ENCODE measurements at places on chromosomes 16 and 17.

DNA sequence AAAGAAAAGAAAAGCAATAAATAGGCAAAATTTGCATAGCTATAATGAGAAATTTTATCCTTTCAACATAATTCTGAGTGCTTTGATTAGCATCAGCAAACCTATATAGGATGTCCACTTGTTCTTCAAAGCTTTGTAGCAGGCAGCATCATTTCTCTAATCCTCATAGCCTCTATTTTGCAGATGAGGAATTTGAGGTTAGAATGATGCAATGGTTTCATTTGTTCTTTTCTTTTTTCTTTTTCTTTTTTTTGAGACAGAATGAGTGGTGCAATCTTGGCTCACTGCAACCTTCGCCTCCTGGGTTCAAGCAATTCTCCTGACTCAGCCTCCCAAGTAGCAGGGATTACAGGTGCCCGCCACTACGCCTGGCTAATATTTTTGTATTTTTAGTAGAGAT is 594.4 kb downstream of the TOX3 start:
- DNase-seq, result no peak

GRCh38 chr17:72657467-72658317 is 434.8 kb downstream of the SLC39A11 start:
- DNase-seq, result no peak

DNA sequence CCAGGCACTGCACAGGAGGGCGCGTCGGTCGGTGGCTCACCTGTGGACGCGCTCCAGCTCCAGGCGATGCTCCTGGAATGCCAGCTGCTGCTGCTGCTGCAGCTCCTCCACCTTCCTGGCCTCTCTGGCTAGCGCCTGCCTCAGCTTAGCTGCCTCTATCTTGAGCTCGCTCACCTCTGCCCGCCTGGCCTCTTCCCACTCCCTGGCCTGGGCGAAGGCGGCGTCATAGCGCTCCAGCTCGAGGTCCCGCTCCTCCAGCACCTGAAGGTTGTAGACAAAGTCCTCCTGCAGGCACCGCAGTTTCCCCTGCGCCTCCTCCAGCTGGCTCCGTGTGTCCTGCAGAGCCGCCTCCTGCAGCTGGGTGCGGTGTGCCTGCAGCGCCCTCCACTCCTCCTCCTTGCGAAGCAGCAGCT is 11.1 kb downstream of the CCDC57 start:
- no peak for DNase-seq

GRCh38 chr17:29959658-29960337 is 18.4 kb downstream of the EFCAB5 start:
- DNase-seq, result no peak

GRCh38 chr17:4270736-4271135 is 7.0 kb upstream of the ANKFY1 start:
- DNase-seq, result no peak

GRCh38 chr17:15470536-15470935 is 3.1 kb upstream of the CDRT4 start:
- DNase-seq, result no peak

- DNase-seq, result no peak
Observed at GRCh38 chr17:73949903-73950592, 253.4 kb upstream of the RPL38 start.

DNA sequence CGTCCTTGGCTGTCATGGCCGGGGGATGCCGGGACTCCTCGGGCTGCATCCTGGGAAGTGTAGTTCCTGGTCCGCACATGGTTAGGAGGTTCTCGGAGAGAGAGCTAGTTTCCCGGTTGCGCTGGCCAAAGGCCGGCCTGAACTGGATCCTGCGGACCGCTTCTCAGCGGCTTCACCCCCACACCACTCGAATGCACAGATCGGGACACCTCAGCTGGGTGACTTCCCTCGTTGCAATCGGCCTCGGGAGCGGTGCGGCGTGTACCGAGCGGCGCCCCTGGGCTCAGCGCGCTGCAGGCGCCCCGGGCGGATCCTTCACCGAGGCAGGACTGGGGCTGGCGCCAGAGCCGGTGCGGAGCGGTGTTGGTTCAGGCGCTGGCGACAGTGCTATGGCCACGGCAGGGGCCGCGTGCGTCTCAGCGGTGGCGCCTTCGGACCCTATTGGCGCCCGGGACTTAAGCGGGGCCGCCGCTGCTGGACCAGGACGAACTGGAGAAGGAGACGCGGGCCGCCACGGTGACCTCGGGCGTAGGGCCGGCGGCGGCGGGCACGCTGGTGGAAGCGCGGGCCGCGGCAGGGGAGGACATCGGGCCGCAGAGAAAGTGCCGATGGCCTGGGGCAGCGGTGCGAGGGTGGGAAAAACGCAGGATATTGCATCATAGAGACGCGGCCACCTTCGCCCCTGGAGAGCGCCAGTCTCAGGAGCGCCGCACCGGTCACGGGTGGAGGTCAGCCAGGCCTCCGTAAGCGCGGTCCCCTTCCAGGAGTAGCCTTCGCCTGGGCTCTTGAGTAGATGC is 11.4 kb downstream of the ZNF629 start:
- DNase-seq, result no peak

DNA sequence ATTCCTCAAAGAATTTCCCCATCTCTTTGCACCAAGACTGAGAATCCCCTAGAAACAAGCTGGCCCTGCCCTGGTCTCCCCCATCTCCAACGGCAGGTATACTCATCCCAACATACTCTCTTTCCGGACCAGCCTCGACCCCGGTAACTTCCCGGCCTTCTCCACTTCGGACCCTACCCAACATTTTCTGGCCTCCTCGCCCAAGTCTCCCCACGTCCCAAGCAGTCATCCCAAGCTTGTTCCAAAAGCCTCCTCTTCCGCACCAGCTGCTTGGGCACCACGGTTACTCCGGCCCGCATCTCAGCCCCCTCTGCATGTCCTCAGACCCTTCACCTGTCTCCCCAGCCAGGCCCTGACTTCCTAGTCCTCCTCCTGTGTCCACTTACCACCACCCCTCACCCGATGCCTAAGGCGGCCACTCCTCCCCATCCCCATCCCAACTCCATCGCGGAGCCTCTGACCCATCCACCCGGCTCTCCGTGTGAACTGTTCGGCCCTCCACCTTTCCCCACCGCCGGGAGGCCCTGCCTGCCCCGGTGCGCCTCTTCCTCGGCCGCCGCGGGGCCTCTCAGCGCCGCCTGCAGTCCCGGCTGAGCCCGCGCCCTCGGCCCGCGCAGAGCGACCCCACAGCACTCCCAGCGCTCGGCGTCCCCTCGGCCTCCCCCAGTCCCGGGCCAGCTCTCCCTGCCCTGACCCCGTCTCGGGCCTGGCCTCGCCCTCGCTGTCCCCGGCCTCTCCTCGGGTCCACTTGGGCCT is 994 bp downstream of the PITPNA start:
- no peak for DNase-seq

DNA sequence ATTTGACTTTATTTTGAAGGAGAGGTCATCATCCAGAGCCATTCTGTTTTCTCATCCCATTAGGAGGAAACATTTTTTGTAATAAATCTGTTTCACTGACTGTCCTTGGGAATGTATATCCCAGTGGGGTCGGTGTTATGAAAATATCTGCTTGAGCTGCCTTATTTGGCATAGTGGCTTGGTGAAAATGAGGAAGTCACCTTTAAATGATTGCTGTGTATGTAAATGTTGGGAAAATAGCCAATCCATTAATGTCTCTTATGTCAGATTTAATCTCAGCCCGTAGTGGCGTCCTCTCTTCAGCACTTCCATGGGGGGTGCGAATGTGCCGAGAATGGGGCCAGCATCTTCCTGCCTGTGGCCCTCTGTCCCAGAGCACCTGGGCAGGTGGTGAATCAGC is 57.6 kb downstream of the BANP start:
- DNase-seq, result no peak

DNA sequence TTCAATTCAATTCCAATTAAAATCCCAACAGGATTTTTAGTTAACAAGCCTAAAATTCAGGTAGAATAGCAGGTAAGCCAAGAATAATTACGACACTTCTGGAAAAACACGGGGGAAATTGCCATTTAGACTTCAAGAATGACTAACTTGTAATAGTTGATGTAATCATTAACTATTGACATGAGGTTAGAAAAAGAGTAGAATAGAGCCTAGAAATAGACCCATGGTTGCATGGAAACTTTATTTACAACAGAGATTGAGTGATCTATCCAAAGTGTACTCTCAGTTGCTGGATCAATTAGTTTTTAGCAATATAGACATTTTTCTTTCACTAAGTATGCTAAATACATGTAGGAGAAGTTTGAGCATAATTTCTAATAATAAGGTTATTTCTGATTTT is 3.6 kb upstream of the SLC13A5 start:
- DNase-seq, result no peak

- DNase-seq, result no peak
Observed at GRCh38 chr16:80337786-80338185, 203.0 kb upstream of the DYNLRB2 start.

DNA sequence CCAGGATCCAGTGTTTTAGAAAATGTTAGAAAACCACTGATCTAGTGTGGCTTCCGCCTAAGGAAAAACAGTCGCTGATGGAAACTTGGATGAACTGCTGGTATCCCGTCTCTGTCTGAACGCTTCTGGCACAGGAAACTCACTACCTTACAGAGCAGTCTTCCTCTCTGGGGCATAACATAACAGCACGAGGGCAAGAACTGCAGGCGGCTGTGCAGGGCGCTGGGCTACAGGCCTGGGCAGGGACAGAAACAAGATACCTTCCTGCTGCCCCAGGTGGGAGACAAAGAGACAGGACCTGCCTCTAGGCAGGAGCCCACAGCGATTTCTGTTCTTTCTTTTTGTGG is 10.5 kb downstream of the MXRA7 start:
- no peak for DNase-seq

All from esophagus squamous epithelium (tissue), 5 donors.